H7 (cell line): ENCODE measurements at places on chromosomes 16 and 17. TPM values are rescaled to one million over a fixed set of nuclear protein-coding genes. Genes with fewer than 3 reads are reported as not detected.

Gene RPS15A
- total RNA-seq, result 1,053 and 1,235 TPM in 2 replicates

Gene TNFRSF13B
- total RNA-seq, result 0.21 TPM in 1 of 2 replicates, not detected in the other

Gene GAST
- not detected in 2 replicates for total RNA-seq

Gene PRSS36
- total RNA-seq, result 0.59 and 1.1 TPM in 2 replicates
